ENCODE measurements at places on chromosomes 2 and 18.

DNA sequence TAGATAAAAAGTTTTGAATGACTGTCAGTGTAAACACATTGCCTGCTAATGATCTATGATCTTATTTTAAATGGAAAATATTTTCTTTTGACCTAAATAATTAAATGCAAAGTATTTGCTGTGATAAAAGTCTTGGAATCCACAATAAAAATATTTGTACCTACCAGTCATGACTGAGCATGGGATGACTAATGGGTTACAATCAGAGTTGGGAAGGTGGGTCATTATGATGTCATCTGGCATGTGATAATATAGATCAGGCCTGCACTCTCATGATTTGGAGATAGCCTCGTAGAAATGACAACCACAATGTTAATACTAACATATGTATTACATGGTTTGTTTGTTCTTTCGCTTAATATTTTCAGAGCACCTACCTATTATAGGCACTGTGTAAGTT is 848.8 kb upstream of the KLHL29 start:
- DNase-seq = no peak

DNA sequence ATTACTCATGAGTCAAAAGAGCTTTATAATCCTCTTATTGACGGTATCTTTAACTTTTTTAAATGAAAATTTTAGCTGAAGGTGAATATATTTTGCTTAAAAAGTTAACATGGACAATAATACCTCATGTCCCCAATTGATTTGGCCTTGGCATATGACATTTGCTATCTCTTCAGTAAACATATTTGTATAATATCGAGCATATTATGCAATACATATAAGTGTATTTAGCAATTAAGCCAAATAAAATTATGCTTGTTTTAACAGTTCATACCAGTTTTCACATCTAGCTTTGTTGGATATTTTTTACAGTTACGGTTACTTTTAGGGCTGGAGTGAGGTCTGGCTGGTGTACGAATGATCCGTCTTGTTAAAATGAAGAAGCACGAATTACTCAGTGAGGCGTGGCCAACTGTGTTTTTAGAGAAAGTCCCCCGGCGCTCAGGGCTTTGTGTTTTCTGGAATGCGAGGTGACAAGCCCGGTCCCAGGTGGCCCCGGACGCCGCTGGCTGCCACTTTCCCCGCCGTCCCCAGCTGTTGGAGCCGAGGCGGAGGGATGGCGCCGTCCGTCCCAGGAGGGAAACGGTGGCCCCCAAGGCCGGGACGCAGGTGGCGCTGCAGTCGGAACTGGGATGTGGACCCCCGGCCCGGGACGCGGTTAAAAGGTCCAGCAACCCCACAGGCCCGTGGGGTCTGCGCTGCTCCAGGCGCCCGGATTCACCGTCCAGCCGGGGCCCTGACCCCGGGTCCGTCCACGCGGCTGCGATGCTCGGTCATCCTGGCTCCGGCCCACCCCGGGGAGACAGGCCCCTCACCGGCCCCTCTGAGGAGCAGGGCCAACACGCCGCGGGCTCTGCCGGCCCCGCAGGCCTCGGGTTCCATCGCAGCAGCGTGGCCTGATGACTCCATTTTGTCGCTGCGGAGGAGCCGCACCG is 41.3 kb downstream of the TMEM18 start:
- no peak for DNase-seq

GRCh38 chr18:27636576-27637085 is 451.5 kb upstream of the CHST9 start:
- no peak for DNase-seq

- DNase-seq = no peak
Measured at GRCh38 chr18:59276047-59276446, 2.8 kb upstream of the RAX start.

GRCh38 chr2:75047189-75047991 is 88.9 kb downstream of the POLE4 start:
- no peak for DNase-seq

- no peak for DNase-seq
Measured at GRCh38 chr2:216075510-216076485, 5.8 kb downstream of the PECR start.

DNA sequence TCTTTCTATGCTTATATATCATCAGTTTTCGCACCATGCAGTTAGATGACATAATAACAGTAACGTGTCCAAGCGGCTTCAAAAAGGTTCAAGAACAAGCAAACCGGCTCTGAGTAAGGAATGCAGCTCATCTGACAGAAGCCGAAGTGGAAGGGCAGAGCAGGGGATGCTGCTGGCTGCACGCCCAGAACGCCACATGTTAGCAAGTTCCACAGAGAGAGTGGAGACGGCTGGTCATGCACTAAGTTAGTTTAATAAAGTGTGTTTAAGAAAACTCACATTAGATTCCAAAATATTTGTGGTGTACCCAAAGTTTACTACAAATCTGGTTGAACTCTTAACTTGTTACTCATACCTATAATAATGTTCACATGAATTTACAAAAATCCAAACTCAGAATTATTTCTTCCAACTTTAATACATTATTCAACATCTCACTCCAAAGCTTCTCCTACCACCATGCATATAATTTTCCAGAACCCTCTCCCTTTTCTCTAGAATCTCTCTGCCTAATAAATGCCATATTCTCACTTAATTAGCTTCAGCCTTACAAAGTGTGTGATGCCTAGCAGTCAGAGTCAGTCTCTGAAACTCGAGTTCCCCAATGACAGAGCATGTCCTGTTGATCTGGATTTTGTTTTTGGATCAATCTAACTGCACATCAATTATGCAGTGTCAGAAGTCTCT is 170.0 kb downstream of the DNAH7 start:
- no peak for DNase-seq

GRCh38 chr2:233013027-233013461 is at the start of gene NGEF:
Gene NGEF, minus strand, starts transcription at chr2:233013256. Its CDS starts 38,366 bp downstream, at chr2:232974890.
- DNase-seq = no peak

DNA sequence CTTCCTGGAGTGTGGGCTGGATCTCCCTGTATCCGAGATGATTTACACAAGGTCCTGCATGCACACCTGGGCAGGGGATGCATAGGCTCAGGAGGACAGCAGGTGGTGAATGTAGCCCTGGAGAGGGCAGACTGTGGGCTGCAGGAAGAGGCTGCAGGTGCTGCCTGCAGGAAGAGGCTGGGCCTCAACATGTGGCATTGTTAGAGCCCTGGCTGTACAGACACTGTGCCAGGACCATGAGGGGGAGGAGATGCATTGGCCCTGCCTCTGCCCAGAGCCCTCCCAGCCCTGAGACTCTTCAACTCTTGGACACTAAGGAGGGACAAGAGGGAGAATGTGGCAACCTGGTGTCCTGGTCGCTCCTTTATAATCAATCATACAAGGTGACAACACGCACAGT is 392.8 kb downstream of the TNS1 start:
- DNase-seq = no peak

DNA sequence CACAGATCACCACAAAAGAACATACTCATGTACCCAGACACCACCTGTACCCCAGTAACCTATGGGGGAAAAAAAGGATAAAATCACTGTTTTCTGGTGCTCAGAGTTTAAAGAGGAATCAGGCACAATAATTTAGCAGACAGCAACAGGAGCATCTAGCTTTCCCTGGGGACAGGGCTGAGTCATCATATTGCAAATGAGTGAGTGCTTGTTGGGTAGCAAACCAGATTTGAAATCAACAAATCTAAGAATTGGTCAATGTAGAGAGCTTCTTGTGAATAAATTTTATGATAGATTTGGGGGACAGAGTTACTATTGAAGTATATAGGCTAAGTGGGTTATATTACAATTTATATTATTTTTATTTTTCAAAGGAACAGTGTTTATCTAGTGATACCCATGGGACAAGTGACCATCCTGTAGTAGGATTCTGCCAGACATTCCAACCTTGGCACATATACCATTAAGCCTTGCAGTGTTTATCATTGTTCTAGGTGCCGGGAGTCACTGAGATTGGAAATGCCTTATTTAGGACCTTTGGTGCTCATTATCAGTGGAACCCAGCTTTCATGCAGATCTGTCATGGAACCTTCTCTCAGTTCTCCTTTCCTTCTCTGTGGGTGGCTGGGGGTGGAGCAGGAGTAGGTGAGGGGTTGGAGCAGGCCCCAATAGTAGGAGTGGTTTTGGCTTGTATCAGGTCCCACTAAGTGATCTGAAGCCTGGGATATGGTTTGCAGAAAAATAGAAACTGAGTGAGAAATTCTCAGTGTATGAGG is 117.2 kb downstream of the CERS6 start:
- no peak for DNase-seq

DNA sequence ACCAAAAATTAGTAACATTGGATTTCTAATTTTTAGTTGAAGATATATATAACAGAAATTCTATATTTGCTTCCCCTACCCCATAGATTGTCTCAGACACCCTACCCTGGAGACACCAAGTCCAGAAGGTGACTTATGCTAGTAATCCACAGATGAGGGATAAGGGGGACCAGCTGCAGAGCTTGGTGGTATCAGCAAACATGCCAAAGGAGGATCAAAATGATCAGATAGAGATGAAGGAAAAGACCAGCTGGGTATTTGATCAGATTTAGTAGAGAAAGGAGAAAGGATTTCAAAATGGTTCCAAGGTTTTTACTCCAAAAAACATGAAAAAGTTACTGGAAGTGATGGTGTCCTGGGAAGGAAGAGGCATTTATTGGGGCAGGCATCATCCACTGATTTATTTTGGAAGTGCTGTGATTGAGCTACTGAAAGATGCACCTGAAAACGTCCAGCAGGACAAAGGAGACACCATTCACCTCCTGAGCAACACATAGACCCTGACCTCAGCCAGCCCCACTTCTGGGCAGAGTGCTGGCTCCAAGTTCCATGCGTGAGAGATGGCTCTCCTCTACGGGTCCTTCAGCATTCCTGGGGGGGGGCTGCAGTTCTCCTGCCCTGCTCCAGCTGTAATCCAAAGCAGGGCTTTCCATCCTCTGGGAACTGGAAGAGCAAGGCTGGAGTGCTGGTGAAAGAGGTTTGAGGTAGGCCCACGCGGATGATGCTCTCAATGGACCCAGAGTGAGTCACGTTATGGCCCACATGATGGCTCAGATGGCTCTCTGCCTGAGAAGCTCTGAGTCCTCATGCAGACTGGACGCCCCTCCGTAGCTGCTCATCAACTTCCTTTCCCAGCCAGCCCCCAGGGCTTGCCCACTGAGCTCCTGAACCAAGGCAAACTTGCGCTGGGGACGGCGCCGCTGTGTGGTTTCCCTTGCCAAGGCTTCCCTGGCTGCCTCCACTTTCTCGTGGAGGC is 3.7 kb upstream of the LRRFIP1 start:
- DNase-seq = no peak

- no peak for DNase-seq
Measured at GRCh38 chr2:196884368-196884767, 42.1 kb downstream of the PGAP1 start.

- DNase-seq = no peak
Measured at GRCh38 chr18:42623935-42624334, 491.6 kb downstream of the RIT2 start.

All from stimulated activated CD8-positive, alpha-beta memory T cell treated with anti-CD3 and anti-CD28 coated beads, Interleukin-4, amount 100 ng/mL, for 1 hour (primary cell).